ENCODE measurements at places on chromosomes 13 and 19.

DNA sequence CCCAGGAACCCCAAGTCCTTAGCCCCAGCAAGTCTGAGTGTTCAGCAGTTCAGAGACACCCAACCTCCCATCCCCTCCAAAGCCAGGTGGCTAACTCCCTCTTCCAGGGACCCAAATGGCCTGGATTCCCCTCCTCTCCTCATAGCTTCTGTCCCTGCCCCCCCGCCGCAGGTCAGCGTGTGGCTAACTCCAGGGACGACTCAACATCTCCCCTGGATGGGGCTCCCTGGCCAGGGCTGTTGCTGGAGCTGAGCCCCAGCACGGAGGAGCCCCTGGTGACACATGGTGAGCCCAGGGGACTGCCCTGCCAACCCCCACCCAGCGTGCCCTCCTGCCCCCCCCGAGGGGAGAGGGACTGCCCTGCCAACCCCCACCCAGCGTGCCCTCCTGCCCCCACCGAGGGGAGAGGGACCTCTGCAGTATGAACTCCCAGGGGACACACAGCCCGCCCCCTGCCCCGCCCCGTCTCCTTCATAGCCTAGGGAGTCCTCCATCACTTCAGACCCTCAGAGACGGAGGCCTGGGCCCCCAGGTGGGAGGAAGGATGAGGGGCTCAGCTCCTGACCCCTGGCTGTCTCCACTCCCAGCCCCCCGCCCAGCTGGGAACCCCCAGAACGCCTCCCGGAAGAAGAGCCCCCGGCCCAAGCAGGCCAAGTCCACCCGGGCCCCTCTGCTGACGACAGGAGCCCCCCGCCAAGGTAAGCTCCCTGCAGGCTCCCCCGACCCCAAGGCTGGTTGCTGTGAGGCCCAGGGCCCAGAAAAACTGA, 1.7 kb downstream of the SSC5D start:
- DNase-seq: peak; percentile 26

GRCh38 chr13:109243311-109243951, 543.0 kb downstream of the IRS2 start:
- DNase-seq: peak; percentile 95

DNA sequence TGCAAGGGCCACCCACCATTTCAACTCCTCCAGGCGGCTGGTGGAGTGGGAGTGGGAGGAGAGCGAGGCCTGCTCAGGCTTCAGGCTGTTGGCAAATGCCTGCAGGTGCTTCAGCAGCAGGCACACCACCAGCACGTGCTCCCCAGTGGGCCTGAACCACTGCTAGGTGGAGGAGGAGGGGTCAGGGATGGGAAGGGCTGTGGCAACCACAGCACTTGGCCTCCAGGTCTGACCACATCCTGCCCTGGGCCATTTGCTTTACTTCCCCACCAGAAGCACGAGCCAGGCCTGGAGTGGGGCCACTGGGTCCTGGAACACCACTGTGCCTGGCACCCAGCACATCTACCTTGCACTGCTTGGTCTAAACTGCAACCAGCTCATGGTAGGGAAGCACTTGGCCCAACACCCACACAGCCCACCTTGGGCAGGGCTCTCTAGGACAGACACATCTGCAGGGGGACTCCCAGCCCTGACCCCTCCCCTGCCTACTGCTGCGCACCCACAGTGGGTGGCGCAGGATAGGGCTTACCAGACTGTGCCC, 26.2 kb downstream of the TUBA3C start:
- DNase-seq: no peak

- DNase-seq: no peak
Observed at GRCh38 chr13:59305896-59306295, 857.8 kb downstream of the DIAPH3 start.

DNA sequence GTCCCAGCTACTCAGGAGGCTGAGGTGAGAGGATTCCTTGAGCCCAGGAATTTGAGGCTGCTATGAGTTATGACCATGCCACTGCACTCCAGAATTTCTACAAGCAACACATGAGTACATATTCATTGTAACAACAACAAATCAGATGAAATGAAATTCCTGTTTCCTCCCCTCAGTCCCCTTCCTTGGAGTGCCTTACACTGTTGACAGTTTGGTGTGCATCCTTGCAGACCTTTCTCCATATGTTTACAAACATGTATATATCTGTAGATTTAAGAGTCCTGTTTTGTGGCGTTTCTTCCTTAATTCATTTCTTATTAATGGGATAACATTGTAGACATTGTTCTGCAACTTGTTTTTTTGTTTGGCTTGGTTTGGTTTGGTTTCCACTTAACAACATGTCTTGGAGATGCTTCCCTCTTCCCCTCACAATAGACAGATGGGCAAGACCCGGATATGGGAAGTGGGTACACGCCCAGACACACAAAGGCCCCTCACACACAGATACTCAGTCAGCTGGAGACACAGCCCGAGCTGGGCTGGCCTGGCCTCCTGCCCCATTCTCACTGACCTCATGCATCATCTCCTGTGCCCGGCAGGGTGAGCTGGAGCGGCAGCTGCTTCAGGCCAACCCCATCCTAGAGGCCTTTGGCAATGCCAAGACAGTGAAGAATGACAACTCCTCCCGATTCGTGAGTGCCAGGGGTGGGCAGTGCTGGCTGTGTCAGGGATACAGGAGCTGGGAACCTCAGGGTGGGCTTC, 21.7 kb downstream of the MYH14 start:
- no peak for DNase-seq

DNA sequence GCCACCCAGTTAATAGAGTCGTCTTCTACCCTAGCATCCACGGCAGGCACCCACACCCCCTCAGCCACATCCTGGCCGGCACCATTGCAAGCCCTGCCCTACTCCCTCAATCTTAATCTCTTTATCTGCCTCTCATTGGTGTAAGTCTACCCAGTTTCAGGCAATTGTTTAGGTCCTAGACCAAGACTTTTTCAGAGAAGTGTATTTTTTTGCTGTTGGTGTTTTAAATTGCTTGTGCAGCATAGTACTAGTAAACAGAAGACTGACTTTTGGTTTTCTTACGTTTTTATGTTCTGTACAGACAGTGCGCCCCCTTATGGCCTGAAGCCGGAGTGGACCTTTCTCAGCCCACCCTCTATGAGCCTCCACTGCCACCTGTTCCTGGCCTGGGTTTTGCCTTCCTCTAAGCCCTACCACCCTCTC, 2.3 kb upstream of the LCP1 start:
- DNase-seq: peak; percentile 2

- no peak for DNase-seq
Observed at GRCh38 chr13:82036602-82037001, 1695.7 kb upstream of the SPRY2 start.

DNA sequence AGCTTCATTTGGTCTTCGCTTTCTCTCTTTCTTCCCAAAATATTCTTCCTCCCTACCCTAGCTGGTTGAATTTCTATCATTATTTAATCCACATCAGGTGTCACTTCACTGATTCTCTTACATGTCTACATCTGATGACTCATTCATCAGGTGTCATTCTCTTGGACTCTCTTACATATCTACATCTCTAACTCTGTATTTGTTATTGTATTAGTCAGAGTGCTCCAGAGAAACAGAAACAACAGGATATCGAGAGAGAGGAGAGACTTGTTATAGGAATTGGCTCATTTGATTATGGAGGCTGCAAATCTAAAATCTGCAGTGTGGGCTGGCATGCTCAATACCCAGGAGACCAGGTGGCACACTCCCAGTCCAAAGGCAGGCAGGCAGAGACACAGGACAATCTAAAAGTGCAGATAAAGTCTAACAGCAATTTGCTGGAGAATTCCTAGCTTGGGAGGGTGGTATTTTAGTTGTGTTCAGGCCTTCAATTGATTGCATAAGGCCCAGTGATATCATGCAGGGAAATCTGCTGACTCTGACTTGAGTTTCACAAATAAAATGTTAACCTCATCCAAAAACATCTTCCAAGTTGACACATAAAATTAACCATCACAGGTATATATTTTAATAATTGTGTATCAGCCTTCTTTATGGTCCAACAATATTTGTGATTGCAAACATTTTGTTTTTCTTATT, 541.4 kb upstream of the SLITRK5 start:
- DNase-seq: no peak

- no peak for DNase-seq
Observed at GRCh38 chr13:49625392-49626079, 2.8 kb upstream of the ARL11 start.

DNA sequence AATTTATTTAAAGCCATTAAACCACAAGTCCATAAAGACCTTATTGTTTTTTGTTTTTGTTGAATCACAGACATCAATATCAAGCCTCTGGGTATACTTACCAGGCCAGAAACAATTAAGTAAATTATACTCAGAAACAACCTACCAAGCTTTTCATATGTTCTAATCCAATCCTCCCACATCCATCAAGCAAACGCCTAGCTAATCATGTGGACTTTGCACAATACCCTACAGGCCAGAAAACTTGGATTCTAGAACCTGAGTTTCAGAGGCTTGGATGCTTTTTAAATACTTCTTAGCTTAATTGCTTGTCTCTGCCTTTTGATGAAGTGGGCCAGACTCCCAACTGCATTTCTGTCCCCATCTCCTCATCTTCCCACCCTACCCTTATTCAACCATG, 39.9 kb downstream of the TGDS start:
- no peak for DNase-seq

- peak; percentile 75 for DNase-seq
Observed at GRCh38 chr13:98672947-98673613, 79.4 kb downstream of the SLC15A1 start.

DNA sequence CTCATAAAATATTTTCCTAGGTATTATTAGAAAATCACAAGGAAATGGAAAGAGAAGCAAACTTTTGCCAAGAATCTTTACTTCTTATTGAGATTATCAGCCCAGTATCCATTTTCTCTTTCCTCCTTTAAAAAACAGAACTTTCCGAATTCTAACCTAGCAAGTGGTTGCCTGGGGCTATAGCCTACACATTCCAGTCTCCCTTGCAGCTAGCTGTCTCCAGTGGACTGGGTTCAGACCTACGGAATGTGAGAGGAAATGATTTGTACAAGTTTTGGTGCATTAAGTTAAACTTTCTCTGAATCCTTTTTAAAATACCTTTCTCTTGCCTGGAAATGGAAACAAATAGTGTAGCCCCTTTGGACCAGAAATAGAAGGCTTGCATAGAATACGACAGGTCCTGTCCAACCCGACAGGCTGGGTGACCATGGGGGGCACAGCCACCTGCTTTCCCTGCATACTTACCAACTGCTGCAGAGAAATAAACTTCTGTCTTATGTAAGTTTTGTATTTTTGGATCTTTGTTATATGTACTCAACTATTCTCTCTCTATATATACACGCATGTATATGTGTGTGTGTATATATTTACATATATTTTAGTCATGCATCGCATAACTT, 185.9 kb downstream of the NALCN start:
- DNase-seq: peak; percentile 66

GRCh38 chr13:27504868-27505194, 54.5 kb upstream of the MTIF3 start:
- DNase-seq: no peak

GRCh38 chr19:31716826-31717225, 367.6 kb upstream of the TSHZ3 start:
- DNase-seq: no peak

- DNase-seq: peak; percentile 77
Observed at GRCh38 chr13:114099918-114100445, 32.4 kb downstream of the RASA3 start.

DNA sequence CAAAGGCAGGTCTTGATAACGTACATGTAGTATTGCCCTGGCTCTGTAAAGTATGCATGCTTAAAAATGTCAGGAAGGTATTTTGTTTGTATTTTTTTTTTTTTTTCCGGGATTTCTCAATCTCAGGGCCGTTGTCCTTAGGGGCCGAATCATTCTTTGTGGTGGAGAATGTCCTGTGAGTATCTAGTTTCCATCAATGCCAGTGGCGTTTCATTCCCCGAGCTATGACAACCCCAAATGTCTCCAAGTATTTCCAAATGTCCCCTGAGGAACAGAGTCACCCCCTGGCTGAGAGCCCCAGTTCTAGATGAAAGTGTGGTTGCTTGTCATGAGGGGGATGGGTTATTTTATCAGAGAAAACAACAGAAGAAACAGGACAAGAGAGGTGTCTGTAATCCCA, 68.7 kb downstream of the ACSBG2 start:
- DNase-seq: peak; percentile 8

DNA sequence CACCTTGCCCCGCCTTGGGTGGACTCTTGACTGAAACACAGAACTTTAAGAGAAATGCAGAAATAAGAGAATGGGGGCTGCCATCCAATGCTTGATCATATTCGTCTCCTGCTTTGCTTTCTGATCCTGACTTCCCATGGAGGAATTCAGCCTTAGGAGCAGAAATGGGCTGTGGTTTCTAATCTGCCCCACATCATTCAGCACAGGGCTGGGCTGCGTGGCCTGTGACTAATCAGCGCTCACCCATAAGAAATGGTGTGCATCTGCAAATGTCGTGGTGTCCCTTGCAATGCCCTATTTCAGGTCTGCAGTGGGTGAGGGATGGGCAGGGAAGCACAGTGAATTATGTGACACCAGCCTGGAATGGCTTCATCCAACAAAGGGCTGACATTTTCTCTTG, 60.7 kb upstream of the URI1 start:
- DNase-seq: peak; percentile 36

- DNase-seq: no peak
Observed at GRCh38 chr19:17950310-17951156, 16.4 kb upstream of the KCNN1 start.

DNA sequence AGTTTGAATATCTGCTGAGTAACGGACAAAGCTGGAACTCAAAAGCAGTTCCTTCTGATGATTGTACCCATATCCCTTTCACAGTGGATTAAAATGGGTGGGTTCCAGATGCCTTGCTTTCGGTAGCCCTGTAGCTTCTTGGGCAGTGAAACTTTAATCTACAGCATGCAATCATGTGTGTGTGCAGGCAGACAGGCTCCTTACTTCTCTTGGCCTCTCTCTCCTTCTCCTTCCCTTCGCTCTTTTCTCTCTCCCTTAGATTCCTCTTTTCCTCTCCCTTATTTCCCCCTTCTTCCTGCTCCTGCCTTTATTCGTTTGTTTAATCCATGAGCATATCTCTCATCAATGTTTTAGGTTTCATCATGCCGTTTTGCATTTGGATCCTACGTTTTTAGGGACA, 8.1 kb downstream of the DGKH start:
- DNase-seq: no peak

Measured in EH (cell line).